ENCODE measurements at places on chromosomes 1 and 21.

DNA sequence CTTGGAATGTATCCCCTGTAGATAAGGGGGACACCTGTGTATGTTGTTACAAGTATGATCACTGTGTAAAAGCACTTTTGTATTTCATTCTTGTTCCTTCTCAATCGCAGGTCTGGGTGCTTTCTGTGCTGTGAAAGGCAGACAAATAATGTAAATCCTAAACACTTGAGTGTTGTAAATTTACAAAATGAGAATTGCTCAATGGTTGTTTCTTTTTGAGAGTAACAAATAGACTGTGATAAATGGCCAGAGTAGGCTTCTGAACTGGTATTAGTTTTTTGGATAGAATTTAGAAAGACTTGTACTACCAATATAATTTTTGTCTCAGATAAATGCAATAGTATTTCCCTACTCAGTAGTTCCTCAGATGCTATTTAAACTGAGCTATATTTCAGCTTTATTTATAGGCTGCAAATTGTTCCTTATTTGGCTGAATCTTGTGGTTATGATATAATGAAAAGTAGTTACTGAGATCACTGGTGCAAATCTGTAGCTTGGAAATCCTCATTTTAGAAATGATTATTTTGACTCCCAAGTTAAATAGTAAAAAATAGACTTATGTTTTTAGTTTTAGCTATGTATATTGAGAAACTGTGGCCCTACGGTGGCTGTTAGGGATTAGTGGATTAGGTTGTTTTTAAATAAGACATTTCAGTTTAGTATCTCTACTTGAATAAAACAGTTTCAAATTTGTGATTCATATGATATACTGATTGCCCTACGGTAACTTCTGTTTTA lies 9.2 kb downstream of the BACH1 start:
- DNase-seq, result no peak

GRCh38 chr1:48743480-48743879 lies 33.2 kb downstream of the BEND5 start:
- no peak for DNase-seq

DNA sequence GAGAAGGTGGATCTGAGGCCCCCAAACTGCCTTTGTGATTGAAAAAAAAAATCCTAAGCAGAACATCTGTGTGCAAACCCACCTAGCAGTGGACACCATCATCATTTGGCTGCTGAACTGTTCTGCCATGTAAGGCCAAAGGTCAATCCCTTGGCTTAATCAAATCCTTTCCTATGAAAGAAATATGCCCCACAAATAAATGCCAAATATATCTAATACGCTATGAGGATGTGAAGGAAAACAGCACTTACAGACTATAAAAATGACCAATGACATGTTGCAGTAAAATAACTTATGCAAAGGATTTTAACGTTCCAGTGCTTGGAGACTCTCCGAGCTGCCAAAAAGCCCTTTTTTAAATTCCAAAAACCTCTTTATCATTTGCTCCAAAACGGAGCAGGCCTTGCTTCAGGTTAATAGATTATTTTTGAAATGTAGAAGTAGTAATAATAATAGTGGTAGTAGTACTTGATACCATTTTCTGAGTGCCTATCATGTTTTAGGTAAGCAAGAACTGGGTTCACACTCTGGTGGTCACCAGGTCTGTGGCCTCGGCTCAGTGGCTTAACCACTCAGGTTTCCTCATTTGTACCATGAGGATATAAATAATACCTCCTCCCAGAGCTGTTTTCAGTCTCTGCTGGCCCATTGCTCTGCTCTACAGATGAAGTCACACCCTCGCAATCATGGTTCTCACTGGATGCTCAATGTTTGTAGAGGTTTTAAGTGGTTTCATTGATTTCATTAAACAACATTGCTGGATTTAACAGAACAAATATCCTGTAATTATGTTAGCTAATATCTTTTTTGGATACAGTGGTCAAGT lies 47.9 kb upstream of the EDEM3 start:
- no peak for DNase-seq

DNA sequence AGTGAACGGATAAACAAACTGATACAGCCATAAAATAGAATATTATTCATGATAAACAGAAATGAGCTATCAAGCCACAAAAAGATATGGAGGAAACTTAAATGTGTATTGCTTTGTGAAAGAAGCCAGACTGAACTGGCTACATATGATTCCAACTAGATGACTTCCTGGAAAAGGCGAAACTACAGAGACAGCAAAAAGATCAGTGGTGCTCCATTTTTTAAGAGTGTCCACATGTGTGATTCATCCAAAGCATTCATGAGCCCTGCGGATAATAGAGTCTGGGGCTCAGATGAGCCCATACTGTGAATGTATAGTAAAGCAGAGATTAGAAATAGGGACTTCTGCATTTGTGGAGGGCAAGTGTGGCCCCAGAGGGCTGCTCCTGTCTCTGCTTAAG lies 7.8 kb upstream of the TMEM222 start:
- no peak for DNase-seq
